Mesenchymal stem cell (in vitro differentiated cells and primary cell): ENCODE measurements at places on chromosomes 1 and 21.

DNA sequence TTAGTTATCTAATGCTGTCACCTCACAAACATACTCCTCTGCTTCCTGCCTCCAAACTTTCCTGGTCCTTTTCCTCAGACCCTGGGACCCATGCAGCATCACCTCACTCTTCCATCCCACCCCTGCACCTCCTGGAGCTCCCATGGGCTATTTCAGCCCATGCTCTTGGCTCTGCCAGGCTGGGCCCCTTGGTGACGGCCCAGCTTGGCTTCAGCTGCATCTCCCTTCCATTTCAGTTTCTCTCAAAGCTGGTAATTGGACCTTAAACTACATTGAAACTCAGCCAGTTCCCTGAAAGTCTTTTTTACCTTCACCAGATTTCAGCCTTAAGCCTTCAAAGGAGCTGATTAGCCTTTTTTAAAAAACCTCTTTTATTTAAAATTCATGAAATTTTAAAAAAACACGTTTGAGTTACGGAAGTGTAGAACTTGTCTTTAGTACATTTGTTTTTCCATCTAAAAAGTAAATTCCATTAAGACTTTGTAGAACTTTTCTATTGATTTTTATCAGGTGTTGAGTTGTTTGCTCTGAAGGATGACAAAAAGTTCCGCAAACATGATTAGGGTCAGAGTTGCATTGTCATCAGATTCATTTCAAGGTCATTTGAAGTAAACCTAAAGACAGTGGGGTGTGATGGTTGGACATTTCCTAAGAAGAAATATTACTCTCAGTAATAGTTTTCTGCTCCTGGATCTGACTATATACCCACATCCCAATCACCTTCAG is 33.5 kb downstream of the AGT start:
- DNase-seq: no peak

GRCh38 chr1:29355375-29355774 is 119.1 kb downstream of the PTPRU start:
- no peak for DNase-seq

- no peak for DNase-seq
These were observed 30.5 kb downstream of the ENO1 start for GRCh38 chr1:8847990-8848389.

DNA sequence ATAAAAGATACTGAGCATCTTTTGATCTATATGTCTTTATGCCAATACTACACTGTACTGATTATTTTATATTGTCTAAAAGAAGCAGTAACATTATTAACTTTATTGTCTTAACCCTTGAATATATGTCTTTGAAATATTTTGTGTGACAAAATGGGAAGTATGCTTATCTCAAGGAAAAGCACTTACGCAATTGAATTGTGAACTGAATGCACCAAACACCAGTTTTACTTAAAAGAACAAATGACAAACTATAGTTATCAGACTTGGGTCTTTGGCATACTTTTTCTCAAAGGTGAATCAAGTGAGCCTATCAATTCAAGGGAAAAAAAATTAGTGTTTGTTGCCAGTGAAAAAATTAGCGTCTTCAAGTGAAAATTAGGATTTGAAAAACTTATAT is 9.2 kb upstream of the SLC6A9 start:
- no peak for DNase-seq

GRCh38 chr1:217929213-217929885 is 298.2 kb downstream of the SPATA17 start:
- no peak for DNase-seq
